Tongue (tissue), 3 donors: ENCODE measurements at places on chromosomes 2 and 18.

DNA sequence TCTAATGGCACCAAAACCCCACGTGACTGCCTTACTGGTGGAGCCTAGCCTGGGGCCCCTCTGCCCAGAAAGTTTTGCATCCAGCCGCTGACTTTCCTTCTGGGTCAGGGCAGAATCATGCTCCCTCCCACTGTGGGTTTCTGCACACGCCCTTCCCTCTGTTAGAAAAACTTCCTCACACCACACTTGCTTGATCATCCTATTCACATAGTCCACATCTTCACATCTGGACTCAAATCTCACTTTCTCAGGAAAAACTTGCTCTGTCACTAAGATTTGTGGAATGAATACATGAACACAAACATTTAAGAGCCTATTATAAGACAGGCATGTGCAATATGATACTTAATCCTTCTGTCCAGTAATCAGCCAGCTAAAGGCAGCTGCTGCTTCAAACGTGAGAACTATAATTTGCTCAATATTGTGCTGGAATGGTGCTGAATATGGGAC is 274.7 kb downstream of the RND3 start:
- peak; percentile 90 for DNase-seq

DNA sequence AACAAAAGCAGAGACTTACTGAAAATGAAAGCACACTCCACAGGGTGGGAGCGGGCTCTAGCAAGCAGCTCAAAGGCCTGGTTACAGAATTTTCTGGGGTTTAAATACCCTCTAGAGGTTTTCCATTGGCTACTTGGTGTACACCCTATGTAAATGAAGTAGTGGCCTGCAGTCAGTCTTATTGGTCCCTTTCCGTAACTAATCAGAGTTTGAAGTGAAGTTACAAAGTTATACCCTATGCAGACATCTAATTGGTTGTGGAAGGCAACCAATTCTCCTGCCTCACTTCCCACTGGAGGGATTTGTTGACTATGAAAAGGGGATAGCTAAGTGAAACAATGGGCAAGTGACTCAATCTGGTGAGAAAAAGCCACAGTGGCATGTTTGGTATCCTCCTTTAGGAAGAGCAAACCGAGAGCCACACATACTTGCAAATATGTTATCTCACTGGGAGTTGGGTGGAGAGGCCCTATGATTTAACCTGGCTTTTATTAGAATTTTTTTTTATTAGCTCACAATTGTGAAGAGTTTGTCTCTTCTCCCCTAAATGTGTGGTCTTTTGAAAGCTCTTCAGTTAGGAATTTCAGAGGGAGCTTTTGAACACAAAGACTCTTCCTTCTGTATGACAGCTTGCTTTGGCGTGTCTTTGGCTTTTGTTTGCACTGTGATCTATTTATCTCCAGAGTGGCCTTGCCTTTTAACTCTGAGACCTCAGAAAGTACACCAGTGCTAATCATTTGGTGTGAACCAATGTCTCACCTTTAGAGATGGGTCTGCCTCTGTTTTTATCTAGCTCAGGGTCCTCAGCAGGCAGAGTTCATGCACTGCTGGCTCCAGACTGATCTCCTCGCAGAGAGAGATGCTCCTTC is 69.6 kb downstream of the MAP4K4 start:
- DNase-seq: peak; percentile 38

GRCh38 chr2:6640621-6641015 is 225.1 kb downstream of the CMPK2 start:
- no peak for DNase-seq

DNA sequence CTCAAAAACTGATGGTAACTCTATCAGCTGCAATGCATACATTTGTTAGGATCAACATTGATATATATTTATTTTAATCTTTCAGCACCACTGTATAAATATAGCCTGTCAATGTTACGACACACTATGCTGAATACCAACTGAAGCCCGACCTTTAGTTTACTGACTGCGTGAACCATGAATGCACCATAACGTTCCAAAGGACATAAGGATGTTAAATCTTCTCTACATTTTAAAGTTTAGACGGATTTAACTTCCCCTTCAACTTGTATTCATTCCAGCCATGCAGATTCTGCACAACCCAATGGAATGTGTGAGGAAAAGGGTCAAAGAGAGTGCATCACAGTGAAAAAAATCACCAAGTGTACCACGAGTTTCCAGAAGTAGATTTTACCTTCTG is 489.5 kb downstream of the IRS1 start:
- peak; percentile 16 for DNase-seq

- DNase-seq: no peak
These were observed 29.3 kb downstream of the CYP26B1 start for GRCh38 chr2:72118386-72118785.

GRCh38 chr18:43279015-43279744 is 1.9 kb upstream of the SYT4 start:
- DNase-seq: peak; percentile 71

- peak; percentile 61 for DNase-seq
These were observed 529.8 kb upstream of the VRK2 start for GRCh38 chr2:57516698-57517340.

DNA sequence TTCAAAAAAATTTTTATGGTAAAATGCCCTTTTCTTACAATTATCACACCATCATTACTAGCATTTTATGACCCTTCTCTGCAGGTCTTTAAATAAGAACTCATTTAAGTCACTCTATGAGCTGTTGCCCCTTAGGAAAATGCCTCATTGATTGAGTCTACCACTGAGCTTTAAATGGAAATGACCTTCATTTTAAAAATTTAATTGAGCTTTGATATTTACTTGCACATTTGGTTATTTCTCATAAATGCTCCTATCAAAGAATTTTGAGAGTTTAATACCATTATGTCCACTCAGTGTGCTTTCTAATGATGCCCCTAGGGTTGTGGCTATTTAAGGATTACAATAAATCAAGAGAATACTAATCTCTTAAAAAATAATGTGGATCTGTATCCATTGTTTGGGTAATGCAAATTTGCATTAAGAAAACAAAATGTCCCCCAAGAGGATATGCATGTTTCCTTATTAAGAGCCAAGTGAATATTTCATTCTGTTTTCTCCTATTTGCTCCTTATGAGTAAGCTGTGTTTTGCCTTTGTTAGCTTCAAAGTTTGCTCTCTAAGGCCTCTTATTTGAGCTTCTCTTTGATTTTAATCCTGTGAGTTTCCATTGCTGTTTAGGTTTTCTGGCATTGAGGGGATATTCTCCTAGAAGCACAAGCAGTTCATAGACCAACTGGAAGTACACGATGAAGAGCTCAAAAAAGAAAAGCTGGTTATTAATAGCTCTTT is 69.8 kb downstream of the CERS6 start:
- DNase-seq: peak; percentile 30

DNA sequence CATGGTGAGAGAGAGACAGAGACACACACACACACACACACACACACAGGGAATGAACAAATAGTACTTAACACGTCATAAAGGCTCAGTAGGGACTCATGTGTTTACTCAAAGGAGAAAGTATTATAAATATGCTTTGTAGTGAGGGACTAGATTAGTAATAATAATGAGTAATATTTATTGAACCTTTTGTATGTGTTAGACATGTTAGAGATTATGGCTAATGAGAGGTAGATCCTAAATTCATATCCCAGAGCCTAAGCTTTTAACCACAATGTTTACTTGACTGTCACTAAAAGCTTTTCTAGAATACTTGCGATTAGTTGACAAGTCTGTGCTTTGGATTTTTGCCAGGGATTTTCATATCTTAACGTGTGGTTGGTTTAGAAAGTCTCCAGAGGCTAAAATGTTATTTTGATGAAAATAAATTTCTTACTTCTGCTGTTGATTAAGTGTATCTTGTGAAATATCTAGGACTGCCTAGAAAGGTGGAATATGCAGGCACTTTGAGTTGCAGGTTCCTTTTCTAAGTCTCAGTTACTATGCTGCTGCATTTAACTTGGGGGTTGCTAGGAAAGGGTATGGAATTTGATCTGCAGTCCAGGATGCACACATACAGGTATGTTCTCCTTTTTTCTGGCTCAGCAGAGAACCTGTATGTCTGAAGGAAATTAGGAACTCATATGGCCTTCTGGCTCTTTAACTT is 64.5 kb downstream of the UBR3 start:
- peak; percentile 43 for DNase-seq

DNA sequence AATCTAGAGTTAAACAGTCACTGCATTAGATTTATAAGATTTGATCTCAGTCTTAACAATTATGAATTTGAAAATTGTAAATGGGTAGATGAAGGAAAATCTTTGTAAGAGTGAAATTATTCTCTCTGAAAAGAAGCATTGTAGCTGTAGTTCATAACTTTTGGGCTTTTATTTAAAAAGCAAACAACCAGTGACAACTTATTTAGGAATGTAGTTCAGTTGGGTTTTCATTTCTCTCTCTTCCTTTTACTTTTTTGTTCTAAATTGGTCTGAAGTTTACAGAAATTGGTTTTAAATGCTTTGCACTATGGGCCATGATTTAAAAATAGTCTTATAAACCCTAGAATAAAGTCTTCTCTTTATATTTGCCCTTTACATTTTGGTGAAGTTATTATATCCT is 296.6 kb downstream of the GULP1 start:
- no peak for DNase-seq

- DNase-seq: no peak
These were observed 138.6 kb upstream of the SERTAD2 start for GRCh38 chr2:64792300-64792699.

- no peak for DNase-seq
These were observed 29.4 kb downstream of the PDCL3 start for GRCh38 chr2:100592226-100592625.

DNA sequence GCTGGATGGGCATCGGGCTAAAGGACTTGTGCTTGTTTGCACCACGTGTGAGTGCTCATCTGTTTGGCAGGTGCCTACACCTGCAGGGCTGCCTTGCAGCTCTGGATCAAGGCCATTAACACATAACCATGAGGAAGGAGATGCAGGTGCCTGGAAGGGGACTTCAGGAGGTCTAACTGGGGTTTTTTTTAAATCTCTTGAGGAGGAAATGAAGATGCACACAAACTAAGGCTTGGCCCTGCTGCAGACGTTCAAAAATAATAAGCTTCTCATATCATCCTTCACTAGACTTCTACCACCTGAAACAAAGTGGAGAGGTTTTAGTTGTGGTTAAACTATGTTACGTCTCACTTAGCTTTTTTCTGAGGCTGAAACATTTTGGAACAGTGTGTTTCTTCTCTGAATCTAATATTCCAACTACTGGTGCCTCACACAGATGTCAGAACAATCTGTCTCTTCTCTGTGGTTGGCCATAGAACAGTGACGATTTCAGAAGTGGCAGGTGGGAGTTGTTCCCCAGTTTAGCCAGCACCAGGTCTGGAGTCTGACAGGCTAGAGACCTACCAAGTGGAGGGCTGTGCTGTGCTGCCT is 36.5 kb downstream of the BCL2L11 start:
- no peak for DNase-seq

GRCh38 chr18:79242246-79242645 is 153.5 kb upstream of the NFATC1 start:
- DNase-seq: no peak
